ENCODE measurements at places on chromosomes 1 and 21.
A peak's percentile ranks its signal among the peaks of the same experiment; 100 is the strongest.

DNA sequence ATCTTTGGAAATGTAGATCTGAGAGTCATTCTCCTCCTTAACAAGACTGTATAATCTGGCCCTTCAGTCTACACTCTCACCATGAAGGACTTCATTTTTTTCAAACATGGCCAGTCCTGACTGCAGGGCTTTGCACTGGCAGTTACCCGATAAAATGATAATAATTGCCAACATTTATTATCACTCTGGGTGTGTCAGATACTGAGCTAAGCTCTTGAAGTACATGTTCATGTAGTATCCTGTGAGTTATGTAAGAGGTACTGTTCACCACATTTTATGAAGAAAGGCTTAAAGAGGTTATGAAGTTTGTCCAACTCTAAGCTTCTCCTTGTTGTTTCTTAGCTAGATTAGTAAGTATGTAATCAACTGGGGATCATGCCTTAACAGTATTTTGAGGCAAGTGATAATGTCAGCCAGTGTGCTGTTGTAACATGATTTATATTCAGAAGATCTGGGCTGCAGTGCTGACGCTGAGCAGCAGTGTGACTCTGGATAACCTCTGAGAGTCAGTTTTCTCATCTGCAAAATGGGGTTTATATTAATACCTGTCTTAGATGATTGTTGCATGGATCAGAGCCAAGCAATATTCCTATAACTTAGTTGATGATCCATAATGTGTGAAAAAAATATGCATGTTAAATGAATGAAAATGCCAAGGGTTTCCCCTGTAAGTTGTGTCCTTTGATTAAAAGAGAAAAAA is 42.1 kb upstream of the LEPR start:
- no peak for DNase-seq

DNA sequence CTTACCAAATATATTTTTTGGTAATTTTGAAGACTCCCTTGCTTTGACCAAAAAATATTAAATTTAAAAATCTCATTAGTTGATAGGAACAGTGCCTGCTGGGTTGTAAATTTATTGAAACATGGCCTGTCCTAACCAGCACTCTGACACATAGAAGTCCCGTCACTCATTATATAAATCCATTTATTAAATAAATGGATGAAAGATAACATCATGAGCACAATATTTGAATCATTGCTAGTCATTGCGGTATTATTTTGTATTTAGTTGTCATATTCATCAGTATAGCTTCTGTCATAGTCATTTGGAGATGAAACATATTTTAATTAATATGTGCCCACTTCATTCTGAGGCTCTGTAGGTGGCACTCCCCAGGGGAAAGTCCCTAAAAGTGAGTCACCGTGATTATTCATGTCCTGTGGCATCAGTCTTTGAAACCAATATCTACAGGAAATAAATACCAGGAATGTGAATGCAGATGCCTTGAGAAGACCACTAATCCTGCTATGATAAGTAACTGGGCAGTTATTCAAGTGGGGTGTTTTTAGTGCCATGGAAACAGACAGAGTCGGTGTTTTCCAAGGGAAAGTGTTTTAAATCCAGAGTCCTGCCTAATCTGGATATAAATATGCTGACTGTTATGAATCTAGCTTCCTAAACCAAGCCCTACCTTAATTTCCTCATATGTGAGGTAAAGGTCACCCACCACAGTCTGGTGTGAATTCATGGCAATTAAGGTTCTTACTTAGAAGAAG is 302.0 kb downstream of the DUSP10 start:
- DNase-seq: peak; percentile 19

DNA sequence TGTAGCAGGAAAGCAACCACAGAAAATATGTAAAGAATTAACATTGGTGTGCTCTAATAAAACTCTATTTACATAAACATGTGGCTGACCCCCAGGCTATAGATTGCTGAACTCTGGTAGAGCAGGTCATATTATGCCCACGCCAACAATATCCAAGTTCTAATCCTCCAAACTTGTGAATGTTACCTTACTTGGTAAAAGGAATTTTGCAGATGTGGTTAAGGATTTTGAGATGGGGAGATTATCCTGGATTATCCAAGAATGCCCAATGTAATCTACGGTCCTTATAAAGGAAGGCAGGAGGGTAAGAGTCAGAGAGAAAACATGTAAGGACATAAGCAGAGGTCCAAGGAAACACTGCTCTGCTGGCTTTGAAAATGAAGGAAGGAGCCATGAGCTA is 201.0 kb downstream of the USH2A start:
- DNase-seq: no peak

GRCh38 chr1:98133131-98133530 is 212.3 kb upstream of the DPYD start:
- DNase-seq: no peak

GRCh38 chr1:33971913-33972312 is 108.0 kb downstream of the HMGB4 start:
- DNase-seq: no peak

DNA sequence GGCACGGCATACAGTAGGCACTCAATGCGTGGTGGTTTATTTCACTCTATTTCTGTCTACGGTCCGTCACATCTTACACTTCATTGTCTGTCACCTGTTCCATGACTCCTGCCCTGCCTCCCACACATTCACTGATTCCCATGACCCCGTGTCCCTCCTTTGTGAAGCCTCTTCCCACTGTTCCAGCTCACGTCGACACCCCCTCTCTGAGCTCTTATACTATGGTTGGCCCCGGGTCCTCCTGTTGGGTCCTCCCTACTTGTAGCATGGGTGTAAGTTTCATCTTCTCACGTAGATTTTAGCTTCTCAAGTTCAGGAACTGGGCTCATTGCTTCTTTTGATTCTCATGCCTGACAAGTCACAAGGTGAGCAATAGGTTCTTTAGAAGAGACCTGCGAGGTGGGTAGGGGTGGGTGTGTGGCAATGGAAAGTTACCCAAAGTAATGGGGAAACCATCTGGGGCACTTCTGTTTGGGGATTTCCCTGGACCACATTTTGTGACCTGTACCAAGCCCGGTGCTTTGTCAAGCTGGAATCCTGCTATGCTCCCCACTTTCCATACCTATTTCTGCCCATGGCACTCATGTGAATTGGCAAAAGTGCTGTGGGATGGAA is 22.1 kb upstream of the IL10 start:
- DNase-seq: no peak

DNA sequence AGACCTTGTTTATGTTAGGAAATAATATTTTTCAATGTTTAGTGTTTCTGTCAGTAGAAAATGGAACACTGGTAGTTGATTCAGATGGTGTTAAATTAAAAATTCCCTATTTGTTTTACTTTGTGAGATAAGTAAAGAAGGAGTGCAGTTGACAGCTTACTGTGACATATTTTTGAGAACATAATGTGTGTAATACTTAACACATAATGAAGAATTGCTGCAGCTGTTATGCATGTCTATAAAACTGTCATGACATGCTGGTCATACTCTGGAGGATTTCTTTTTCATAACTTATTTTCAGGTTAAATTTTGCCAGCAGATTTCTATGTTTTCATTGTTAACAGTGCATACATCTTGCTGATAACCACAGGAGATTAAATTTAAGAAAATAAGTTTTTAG is 296.1 kb downstream of the CTH start:
- DNase-seq: no peak

DNA sequence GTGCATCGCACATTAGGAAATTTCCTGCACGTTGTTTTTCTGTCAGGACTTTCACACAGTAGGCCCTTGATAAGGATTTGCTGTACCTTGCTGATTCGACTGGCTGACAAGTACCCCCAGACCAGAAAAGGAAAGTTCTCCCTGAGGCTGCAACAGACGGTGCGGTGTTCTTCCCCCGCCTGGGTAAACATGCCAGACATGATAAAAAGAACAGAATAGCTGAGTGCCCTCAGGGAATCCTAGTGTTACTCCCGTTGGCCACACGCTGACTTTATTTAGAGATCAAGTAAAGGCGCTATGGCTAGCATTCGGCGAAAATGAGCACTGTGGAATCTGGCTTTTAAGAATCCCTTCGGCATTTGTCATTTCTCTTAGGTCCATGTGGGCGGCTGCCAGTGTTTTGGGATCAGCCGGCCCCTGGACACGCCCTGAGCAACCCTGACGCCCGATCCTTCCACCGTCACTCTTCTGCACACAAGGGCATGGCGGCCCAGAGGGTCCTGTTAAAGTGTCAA is 607.7 kb downstream of the KIF26B start:
- DNase-seq: no peak

- no peak for DNase-seq
Measured at GRCh38 chr1:190250368-190250767, 227.3 kb downstream of the BRINP3 start.

GRCh38 chr1:155261493-155261851 is 688 bp downstream of the SCAMP3 start:
- no peak for DNase-seq
